ENCODE measurements at places on chromosomes 3 and 15.

- DNase-seq, result no peak
These were observed 152.9 kb downstream of the MECOM start for GRCh38 chr3:169510693-169511010.

DNA sequence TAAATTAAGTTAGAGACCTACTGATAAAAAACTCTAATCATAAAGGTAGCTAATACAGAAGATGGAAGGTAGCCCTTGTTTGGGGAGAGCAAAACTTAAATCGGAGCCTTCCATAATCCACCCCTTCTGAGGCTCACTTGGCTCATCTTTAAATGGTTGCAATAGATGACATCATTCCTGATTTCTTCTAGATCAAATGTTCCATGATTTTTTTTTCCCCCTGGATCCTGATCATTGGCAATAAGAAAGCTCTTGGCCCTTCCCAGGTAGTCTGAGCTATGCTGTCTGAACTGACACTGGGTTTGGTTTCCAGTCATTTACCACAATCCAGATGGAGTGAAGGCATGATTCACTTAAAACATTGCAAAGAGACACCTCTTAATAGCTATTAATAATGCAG lies 92.5 kb downstream of the PIK3R4 start:
- no peak for DNase-seq

DNA sequence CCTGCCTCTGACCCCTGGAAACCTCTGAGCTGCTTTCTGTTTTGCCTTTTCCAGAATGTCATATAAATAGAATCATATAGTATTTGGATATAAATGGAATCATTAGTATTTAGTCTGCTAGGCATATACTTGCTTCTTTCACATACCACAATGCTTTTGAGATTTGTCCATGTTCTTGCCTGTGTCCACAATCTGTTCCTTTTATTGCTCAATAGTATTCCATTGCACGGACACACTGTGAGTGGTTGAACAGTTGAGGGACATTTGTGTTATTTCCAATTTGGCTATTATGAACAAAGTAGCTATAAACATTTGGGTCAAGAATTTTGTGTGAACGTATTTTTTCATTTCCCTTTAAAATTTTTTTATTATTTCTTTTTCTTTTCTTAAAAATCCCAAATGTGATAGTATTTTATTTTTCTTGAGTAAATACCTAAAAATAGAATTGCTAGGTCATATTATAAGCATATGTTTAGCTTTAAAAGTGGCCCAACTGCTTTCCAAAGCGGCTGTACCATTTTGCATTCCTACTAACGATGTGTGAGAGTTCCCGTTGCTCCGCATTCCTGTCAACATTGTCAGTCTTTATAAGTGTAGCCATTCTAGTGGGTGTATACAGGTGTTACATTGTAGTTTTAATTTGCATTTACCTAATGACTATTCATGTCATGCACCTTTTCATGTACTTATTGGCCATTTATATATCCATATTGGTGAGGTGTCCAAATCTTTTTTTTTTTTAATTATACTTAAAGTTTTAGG lies 26.5 kb downstream of the WDR53 start:
- no peak for DNase-seq

DNA sequence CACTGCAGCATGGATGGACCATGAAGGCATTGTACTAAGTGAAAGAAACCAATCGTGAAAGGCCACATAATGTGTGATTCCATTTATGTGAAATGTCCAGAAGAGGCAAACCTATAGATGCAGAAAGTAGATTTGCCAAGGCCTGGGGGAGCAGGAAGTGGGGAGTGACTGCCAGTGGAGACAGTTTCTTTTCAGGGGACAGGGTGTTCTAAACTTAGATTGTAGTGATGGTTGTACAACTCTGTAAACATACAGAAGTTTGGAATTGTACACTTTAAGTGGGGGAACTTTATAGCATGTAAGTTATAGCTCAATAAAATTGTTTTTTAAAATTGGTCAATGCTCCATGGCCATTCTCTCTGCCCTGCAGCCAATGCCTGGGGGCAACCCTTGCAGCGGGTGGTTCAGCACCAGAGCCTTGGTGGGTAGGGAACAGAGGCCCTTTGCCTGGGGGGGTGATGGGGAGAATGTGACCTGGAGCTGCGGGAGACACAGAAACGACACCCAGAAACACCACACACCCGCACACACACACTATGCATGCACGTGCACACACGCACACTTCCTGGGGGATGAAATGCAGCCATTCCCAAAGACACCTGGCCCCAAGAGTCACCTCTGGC lies 43.1 kb downstream of the DNAJB8 start:
- no peak for DNase-seq

- no peak for DNase-seq
These were observed 45.4 kb downstream of the SSR3 start for GRCh38 chr3:156509189-156510174.

GRCh38 chr3:152466784-152467183 lies 198.1 kb downstream of the MBNL1 start:
- DNase-seq, result no peak

DNA sequence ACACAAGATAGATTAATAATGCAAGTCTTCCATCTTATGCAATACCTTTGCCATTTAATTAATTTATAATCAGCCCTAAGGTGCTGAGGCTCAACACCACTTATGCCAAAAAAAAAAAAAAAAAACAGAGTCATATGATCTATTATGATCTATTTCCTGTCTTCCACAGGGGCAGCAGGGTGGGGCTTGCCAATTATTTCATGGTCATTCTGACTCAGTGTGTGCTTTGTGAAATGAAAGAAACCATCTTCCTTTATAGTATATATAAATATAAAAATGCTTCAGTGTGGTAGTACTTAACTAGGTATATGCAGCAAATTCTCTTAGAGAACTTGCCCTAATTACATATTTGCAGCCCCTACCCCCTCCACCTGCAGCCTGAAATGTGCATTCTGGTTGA lies 7.2 kb upstream of the RARB start:
- no peak for DNase-seq

DNA sequence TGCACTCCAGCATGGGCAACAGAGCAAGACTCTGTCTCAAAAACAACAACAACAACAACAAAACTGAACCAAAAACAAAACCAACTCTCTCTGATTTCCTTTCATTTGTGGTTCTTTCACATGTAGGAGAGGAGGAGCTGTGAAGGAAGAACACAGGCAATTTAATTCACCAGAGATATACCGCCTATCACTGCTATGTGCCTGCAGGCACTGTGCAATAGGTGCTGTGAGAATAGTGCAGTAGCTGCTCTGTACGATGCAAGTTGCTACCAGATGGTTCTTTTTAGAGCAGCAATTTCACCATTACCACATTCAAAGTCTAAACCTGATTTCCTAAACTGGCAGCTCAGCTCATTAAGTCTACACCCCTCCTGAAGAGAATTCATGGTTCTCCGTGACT lies 11.3 kb upstream of the PROK2 start:
- DNase-seq, result no peak

GRCh38 chr3:129553719-129554118 lies 10.7 kb downstream of the H1-8 start:
- DNase-seq, result no peak

DNA sequence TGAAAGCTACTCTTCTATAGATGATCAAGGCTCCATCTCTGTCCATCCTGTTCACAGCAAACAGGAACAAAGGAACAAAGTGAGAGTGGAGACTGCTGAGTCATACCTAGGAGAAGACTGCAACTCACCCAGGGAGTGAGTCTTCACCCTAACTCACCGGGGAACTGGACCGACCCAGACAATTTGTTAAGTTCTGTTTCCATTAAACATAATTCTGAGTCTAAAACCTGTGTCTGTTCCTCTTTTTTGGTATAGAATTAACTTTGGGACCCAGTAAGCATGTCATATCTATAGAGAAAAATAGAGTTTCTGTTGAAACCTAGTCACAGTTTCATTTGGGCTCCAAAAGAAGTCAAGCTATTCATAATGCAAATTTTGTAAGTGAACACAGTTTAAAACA lies 21.6 kb downstream of the CCDC80 start:
- DNase-seq, result no peak

- DNase-seq, result no peak
These were observed 211.9 kb upstream of the MRPL3 start for GRCh38 chr3:131714585-131715220.

- DNase-seq, result no peak
These were observed 131.6 kb downstream of the CHCHD6 start for GRCh38 chr3:126835472-126836219.

DNA sequence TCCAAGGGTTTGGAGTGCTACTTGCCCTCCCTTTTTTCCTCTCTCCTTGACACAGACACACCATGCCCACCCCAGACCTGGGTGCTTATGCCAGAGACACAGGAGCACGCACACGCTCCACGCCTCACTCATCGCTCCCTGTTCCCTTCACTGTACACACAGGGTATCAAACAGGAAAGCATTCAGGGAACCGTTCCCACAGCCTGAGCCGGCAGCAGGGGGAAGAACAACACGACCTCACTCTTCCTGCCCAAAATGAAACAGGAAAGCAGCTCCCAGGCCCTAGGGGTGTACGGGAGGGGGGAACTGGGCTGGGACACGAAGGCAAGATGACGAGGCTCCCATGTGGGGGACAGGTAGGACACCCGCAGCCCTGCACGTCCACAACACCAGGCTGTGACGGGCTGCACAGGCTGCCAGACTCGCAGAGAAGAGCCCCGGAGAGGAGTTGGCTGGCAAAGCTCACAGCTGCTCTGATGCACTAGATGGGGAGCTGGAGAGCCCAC lies 11.2 kb downstream of the DLL4 start:
- no peak for DNase-seq

GRCh38 chr3:56207922-56208321 lies 260.3 kb downstream of the ERC2 start:
- DNase-seq, result no peak

DNA sequence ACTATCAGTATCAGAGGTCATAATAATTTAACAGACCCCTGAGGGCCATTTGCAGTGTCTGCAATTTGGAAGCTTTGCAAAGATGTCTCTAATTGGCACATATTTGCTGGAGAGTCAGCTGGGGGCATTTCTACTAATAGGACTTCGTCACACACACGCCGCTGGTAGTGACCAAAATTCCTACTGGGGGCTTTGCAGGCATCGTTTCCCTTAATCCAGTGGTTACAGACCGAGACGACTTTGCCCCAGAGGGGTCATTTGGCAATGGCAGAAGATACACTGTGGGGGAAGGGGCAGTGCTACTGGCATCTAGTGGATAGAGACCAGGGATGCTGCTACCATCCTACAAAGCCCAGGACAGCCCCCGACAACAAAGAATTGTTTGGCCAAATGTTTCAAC lies 151.0 kb upstream of the LRTM1 start:
- DNase-seq, result no peak

DNA sequence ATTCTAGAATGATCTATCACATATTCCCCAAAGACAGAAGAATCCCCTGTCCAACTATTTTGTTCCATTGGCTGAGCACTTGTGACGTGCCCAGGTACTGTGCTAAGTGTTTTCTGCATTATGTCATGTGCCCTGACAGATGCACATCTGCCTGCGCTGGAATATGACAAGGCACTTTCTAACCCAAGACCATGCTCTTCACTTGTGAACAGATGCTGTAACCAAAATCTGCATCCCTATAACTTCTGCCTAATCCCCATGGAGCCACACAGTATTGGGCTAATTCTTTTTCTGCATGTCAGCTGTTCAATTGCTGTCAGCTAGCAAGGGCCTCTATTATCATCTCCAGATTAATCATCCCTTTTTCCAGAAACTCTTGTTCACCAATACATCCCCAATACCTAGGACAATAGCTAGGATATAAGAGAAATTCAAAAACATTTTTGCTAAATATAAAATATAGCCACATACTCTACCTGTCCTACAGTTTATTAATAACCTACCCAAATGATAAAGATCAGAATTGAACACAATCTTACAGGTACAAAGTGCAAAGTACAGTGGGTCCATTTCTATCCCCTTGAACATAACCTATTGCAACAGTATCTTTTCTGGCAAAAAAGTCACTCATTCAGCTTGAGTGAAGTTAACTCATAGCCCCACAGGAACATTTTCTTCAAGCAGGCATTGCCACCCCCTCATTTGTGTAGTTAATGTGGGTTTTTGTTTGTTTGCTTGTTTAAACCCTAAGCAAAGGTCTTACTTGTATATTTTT lies 109.4 kb upstream of the LRRN1 start:
- DNase-seq, result no peak

- no peak for DNase-seq
These were observed 34.3 kb upstream of the ZBTB38 start for GRCh38 chr3:141333836-141334626.

GRCh38 chr15:88704791-88705768 lies 66.3 kb downstream of the ISG20 start:
- DNase-seq, result no peak

GRCh38 chr3:115470254-115470653 lies 153.1 kb upstream of the GAP43 start:
- no peak for DNase-seq

DNA sequence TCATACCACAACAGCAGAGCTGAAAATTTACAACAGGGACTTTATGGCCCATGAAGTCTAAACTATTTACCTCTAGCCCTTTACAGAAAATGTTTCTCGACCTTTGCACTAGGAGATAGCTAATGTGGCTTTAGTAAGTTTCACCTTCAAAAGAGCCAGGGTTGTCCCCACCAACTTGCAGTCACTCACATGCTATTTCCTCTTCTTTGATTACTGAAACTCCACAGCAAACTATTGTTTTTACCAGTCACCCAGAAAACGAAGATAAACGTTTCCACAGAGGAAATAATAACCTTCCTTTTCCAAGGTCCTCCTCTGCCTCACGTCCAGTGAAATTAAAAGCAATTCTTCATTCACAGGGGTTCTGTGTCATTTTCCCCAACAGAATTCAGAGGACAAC lies 48.2 kb downstream of the WWTR1 start:
- no peak for DNase-seq

DNA sequence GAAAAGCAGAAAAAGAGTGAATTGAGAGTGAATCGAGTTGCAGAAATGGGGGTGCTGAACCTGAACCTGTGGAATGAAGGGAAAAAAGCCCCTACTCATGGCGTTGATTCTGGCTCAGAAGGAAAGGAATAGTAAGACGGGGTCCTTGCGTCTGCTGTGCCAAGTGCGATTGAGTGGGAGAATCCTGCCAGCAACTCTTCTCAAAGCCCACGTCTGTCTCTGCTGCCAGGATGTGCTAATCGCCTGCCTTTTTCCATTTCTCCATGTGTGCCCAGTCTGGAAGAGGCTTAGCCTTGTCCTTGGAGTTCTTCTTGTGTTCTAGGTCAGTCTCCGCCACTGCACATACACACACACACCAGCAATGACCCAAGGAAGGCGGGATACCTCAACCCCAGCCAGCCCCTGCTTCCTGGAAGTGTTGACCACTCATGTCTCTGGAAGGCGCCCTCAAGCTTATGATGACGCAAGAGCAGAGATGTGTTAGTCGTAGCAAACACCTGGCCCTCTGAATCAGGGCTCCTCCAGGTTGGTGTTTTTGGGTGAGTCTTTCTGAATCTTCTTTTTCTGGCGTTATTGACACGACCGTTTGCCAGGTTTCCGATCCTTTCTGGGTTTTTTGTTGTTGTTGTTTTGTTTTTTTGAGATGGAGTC lies 262.4 kb upstream of the PROK2 start:
- DNase-seq, result no peak

GRCh38 chr3:63705092-63705645 lies 52.7 kb downstream of the SNTN start:
- DNase-seq, result no peak

- no peak for DNase-seq
These were observed 84.6 kb downstream of the MAGI1 start for GRCh38 chr3:65953881-65954733.

- DNase-seq, result no peak
These were observed 659.4 kb upstream of the NAALADL2 start for GRCh38 chr3:174199696-174200095.
